ENCODE measurements at places on chromosomes 12 and 14.

DNA sequence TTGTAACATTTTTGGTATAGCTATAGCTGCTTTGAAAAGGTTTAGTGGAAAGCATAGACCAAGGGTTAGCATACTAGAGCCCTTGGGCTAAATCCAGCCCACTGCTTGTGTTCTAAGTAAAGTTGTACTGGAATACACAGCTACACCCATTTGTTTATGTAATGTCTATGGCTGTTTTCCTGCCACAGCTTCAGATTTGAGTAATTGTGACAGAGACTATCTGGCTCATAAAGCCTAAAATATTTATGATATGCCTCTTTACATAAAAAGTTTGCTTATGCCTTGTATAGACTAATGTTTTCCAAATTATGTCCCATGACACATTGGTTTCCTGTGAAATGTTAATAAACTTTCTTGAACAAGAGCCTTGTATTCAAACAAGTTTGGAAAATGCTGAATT, 234.8 kb upstream of the ATP2B1 start:
- DNase-seq: no peak

GRCh38 chr14:52244997-52245396, 22.5 kb upstream of the PTGDR start:
- no peak for DNase-seq

- no peak for DNase-seq
Observed at GRCh38 chr12:40215982-40216381, 8.8 kb upstream of the LRRK2 start.

DNA sequence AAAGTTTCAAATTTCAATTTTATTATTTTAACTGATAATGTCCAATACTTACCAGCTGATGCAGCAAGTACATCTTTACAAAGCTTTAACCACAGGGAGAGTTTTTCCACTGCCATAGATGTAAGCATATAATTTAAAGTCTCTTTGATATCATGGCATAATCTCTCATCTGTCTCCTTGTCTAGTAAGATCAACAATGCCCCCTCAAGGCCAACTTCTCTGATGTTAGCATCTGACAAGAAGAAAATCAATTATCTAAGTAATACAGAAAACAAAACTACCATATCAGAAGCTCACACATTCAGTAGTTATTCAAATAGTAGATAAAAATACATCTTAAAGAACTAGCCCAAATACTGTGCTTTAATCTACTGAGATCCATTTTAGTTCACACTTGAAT, 94.2 kb downstream of the HEATR5A start:
- DNase-seq: peak; percentile 3

GRCh38 chr14:70972107-70972976, 65.1 kb downstream of the PCNX1 start:
- DNase-seq: peak; percentile 75

- no peak for DNase-seq
Observed at GRCh38 chr14:105069871-105070759, 4.9 kb upstream of the GPR132 start.

DNA sequence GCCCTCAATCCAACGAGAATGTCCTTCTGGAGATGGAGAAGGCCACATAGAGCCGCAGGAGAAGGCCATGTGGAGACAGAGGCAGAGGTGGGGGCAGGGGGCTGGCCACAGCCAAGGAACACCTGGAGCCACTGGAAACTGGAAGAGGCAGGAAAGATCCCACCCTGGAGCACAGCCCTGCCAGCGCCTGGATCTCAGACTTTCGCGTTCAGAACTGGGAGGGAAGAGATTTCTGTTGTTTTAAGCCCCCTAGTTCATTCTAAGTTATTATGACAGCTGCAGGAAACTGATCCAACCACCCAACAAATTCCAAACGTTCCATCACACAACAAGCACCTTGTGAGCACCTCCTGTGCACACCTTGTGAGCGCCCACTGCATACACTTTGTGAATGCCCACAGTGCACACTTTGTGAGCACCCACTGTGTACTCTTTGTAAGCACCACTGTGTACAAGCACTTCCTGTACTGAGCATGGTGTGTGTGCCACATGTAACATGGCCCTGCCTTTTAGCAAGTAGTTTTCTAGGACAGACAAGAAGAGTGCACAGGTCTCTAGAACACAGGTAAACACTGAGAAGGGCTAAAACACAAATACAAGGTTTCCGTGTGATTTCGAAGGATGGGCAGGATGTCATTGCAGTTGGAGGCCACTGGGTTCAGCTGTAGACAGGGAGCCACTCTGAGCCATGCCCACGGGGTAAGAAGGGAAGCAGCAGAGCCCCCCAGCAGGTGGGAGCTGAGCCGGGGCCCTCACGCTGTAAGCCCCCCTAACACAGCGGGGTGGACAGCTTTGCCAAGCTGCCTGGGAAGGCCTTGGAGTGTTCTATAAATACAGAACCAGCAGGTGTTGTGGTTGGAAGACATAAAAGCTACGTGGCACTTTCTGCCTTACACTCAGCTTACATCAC, 15.4 kb downstream of the RIMBP2 start:
- no peak for DNase-seq

- DNase-seq: no peak
Observed at GRCh38 chr12:4908684-4909409, 858 bp upstream of the KCNA1 start.

Measured in HFF-Myc (cell line).